ENCODE measurements at places on chromosomes 7 and 10.
A peak's percentile ranks its signal among the peaks of the same experiment; 100 is the strongest.

DNA sequence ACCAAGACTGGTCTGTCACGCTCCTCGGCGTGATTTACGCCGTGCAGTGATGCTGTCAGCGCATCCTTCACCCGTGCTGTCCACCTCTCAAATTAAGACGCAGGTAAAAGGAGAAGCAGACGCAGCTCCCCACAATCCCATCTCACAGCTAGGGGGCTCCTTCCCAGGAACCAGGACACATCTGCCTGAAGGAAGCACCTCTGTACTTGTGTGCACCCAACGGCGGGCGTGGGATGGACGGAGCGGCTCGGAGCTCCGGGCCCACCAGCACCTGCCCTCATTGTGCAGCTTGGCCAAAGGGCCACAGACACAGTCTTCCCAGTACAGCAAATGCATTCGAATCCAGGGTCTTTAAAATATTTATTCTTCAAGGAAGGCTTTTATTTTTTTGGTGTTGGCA lies 55.3 kb downstream of the STK32C start:
- DNase-seq, result no peak

GRCh38 chr7:25520017-25520416 lies 291.7 kb upstream of the NPVF start:
- no peak for DNase-seq

GRCh38 chr10:7649673-7650300 lies 17.0 kb downstream of the ITIH5 start:
- no peak for DNase-seq

DNA sequence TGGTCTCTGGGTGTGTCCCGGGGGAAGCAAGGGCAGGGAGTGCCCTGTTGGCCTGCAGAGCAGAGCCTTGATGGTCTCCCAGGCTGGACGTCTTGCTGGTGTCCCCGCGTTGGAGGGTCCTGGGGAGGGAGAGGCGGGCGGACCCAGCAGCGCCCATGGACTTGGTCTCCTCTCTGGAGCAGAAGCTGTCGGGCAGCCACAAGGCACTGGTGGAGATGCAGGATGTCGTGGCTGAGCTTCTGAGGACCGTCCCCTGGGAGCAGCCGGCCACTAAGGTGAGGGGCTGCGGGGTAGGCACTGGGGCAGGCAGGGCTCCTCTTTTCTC lies 20.9 kb downstream of the TTYH3 start:
- DNase-seq, result no peak

DNA sequence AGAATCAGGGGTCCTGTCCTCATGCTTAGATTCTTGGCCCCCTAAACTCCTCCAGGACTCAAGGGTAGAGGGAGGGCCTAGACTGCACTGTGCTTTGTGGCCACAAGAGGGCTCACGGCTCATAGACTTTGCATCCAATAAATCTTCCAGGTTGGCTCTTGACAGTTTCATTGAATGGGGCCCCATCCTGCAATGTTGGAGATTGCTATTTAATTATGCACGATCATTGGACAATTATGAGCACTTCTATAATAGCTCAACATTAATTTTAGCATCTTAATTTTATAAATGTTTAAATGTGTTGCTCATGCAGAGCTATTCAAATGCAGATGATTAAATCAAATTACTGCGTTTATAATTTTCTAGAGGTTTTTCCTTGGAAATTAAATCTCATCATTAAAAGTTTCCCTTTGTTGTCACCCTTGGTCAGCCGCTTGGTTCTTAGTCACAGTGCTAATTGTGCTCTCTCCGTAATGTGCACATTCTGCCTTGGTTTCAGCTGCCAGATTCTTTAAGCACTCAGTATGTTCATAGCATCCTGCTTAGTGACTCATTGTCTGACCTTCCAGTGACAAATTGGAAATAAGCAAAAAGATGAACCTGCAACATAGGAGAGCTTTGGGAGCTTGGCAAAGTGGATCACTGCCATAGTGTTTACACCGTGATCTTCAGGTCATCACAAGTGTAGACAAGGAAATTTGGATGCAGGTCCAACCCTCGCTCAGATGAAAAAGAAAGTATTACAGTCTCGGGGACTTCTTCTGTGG lies 33.4 kb upstream of the PLPP4 start:
- DNase-seq, result peak; percentile 78

Data from iPS-NIHi11 (cell line).